ENCODE measurements at places on chromosomes 7 and 10.

GRCh38 chr10:20988357-20988983 is 91.4 kb upstream of the NEBL start:
- DNase-seq: no peak

DNA sequence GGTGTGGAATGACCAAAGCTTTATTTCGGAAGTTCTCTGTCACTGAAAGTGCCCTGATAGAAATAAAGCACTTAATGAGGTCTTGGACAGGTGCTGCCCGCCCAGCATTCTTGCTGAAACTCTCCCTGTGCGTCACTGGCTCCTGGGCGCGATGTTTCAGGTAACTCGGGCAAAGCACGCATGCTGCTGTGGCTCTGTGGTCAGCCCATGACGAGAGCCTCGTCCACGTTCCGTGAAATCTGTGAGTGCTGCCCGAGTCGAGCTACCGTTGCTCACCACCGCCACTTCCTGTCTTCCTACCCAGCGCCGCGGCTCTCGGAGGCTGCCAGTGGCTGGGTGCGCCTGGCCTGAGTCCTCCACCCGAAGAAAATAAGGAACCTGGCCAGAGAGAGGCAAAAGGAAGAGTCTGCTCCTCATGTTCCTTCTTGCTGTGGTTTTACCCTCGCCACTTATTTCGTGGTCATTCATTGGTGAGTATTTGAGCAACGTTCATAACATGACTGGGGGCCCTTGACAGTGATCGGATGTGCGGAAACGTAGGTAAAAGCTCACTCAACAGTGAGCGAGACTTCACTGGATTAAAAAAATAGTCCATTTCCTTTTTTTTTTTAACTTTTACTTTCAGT is 95.5 kb downstream of the MAP3K8 start:
- peak; percentile 20 for DNase-seq

GRCh38 chr10:132354356-132355094 is 22.5 kb downstream of the LRRC27 start:
- no peak for DNase-seq

DNA sequence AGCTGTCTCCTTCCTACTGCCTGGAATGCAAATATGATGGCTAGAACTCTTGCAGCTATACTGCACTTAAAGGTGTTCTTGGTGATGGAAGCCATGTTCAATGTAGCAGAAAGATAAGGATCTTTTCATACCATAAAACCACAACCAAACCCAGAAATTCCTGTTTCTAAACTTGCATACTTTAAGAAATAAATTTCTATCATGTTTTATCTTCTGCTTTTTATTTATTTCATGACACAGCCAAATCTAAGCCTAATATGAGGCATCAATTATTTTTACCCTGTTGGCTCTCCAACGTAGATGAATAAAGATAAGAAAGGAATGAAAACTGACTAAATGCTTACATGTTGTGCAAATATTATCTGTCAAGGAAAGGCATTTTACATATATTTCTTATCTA is 224.1 kb downstream of the DOCK4 start:
- no peak for DNase-seq

DNA sequence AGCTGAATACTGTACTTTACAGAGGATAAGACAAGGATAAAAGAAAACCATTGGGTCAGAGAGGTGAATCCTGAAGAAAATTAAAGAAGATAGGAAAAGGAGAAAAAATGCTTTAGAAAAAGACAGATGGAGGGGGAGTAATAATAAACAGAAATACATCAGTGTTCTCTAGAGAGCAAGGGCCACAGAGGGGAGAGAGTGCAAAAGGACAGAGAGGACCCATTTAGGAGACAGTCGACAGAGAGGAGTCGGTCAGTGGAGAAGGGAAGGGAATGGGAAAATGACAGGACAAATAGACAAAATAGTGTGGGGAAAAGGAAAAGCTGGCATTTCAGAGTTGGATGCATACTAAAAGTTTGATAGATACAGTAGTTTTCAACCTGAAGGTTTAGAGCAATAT is 287.0 kb downstream of the DOCK4 start:
- DNase-seq: no peak

DNA sequence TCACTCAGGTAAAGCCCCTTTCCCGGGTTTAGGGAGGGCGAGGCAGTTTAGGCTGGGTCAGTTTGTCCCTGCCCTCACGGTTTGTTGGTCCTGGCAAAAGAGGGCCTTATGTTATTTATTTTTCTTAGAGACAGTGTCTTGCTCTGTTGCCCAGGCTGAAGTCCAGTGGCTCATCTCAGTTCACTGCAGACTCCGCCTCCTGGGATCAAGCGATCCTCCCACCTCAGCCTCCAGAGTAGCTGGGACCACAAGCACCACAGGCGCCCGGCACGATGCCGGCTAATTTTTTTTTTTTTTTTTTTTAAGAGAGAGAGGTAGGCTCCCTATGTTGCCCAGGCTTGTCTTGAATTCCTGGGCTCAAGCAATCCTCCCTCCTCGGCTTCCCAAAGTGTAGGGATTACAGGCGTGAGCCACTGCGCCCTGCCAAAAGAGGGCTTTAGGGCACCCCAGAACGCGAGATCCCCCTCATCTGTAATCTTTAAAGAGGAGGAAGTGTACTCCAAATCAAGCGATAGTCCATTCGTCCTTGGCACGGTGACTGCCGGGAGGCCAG is 626 bp upstream of the BMS1 start:
- peak; percentile 2 for DNase-seq

- DNase-seq: no peak
Measured at GRCh38 chr7:42254217-42254616, 17.2 kb upstream of the GLI3 start.

DNA sequence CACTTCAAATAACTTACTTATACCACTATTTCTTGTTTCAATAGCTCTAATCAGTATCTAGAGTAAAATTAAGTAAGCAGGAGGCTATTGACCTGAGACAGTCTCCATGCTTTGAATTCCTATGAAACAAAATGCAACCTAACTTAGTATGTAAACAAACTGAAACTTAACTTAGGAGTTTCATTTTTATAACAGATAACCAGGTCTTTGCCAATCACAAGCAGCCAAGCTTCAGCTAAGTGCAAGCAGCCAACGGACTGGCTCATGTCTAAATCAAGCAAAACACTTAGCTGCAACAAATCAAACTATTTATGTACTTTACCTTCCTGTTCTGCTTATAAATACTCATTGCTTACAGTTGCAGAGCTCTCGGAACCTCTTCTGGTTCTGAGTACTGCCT is 4.4 kb upstream of the GSTK1 start:
- no peak for DNase-seq

GRCh38 chr7:127114742-127115265 is 137.9 kb downstream of the GRM8 start:
- no peak for DNase-seq

DNA sequence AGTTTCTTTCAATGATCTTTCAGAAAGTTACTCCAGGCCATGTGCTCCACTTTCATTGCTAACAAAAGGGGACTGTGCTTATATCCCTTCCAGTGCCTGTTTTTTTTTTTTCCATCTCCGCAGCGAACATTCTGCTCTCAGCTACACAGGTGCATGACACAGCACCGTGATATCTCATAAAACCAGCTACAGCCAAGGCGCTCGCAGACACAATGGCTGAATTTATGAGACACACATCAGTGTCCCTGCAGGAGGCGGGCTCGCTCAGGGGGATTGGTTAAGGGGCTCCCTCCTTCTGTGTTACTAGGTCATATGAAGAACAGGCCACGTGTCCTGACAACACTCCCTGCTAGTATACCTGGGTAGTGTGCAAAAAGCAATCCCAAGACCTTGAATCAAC is 245.5 kb downstream of the SKAP2 start:
- DNase-seq: no peak

DNA sequence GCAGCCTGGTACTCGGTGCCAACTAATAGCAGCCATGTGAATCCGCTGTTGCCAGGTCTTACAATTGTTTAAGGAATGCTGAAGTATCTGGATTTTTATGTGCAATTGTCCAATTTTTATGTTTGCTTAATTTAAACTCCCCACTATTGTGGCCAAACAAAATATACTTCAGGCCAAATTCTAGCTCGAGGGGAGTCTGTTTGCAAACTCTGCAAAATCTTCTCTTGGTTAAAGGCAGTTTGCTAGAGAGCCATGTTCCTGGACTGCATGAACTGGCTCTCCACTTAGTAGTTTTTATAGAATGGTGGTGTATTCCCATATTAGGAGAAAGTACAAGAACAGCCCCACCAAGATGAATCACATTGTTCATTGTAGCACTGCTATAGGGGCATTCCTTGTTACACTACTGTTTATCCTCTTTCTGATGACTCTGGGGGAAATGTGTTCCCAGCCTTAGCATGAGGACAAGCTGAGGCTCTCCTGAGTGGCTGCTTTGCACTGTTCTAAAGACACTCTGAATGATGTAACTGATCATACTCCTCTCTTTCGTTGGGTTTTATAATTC is 178.0 kb upstream of the GLI3 start:
- no peak for DNase-seq

DNA sequence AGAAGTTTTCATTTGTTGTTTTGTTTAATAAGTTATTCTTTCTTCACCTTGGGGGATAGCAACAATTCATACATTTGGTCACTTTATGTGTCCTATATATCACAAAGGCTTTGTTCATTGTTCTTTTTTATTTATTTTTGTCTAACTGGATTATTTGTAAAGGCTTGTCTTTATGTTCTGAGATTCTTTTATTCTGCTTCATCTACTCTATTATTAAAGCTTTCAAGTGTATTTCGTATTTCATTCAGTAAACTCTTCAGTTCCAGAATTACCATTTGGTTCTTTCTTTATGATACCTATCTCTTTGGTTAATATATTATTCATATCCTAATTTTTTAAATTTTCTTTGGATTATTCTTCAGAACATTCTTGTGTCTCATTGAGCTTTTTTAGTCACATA is 942.9 kb downstream of the ANKRD7 start:
- DNase-seq: no peak

GRCh38 chr10:109961174-109962001 is 38.1 kb upstream of the XPNPEP1 start:
- DNase-seq: no peak

GRCh38 chr10:79459243-79459642 is 13.8 kb upstream of the ZCCHC24 start:
- no peak for DNase-seq

DNA sequence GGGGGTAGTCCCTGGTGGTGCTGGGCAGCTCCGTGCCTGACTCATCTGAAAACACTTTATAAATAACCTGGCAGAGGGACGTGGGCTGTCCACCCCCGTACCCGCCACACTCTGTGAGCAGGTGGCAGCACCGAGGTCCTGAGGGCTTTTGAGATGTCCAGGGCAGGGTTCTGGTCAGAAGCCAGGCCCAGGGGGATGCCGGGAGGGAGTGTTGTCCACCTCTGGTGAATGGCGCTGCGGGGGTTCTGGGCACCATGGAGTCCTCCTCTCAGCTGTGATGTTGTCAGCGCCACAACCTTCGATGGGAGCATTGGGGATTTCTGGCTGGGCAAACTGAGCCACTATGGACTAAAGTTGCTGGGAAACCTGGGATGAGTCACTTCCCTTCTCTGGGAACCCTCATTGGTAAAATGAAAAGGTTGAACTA is 27.4 kb upstream of the GOLGA7B start:
- no peak for DNase-seq

DNA sequence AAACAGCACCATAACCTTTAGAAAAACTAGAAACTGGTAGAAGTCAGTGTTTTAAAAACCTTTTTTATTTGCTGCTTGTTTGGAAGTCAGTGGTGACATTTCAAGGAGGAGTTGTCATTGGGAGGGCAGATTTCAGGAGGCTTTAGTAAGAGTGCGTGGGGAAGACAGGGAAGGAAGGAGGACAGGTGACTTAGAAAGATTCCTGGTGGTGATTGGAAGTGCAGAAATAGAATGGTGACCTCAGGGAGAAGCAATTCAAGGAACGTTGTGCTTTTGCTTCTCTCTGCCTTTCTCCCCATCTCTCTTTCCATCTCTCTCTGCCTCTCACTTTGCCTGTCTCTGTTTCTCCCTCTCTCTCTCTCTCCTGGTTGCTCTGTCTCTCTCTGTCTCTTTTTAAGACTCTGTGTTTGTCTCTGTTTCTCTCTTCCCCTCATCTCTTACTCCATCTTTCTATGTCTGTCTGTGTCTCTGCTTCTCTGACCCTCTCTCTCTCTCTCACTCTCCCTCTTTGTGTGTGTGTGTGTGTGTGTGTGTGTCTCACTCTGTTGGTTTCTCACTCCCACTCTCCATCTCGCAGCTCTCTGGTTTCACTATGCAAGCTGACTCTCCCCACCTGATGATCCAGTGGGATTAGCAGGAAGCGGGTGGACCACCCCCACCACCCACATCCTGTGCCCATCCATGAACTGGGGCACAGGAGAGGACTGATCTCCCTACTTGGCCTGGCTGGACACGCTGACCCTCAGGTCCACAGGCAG is 10.9 kb upstream of the PFKP start:
- no peak for DNase-seq

GRCh38 chr10:126242397-126243260 is 145.6 kb downstream of the ADAM12 start:
- DNase-seq: peak; percentile 67

- DNase-seq: no peak
Measured at GRCh38 chr10:36388166-36388565, 737.2 kb upstream of the ANKRD30A start.

- DNase-seq: no peak
Measured at GRCh38 chr10:118116715-118117449, 70.1 kb upstream of the RAB11FIP2 start.

GRCh38 chr7:82294382-82294784 is 149.2 kb downstream of the CACNA2D1 start:
- DNase-seq: no peak

All from putamen (tissue), 1 donor.